ENCODE measurements at places on chromosomes 16 and 17.

GRCh38 chr17:27968206-27968732 is 74.2 kb upstream of the NLK start:
- no peak for DNase-seq

DNA sequence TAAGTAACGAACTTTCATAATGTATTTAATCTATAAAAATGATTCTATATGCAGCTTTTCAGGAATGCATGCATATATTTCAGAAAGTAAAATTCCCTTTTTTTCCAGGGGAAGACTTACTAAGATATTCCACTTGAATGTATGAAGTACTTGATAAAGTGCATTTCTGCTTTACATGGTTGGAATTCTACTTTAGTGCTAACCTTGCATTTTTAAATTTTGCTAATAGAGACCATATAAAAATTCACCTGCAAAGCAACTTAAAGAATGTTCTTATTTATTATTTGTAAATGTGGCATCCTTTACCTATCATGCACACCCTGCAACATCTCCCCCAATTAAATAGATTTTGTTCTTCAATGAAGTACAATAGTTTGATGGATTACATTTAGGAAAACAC is 392.8 kb downstream of the KCNJ2 start:
- DNase-seq, result no peak

DNA sequence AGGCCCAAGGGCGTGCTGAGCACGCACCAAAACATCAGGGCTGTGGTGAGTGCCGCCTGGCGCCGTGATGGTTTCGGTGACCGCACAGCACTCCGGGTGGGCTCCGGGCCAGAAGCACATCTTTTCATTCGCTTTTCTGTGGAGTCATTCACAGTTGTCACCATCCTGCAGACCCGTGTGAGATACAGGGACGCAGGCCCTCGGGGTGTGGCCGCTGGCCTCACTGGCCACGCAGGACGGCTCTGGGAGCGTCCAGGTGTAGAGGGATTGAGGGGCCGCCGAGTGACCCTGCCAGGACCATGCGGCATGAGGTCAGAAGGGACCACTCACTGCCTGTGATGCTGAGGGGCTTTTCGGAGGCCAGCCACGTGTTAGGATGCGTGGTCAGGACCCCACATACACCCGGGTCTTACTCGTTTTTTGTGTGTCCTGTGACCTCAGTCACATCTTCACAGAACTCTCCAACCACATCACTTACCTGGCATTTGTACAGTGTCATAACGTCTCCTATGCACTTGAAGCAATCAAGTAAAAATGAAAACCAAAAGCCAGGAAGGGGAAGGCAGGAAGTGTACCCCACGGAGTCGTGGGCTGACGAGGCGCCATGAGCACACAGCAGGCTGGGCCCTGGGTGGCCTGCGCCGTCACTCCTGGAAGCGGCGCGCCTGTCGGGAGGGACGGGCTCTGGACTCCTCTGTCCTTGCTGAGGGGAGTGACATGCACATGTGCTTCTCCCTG is 7.8 kb downstream of the ACSF3 start:
- DNase-seq, result no peak

GRCh38 chr16:58269526-58269925 is 25.3 kb downstream of the PRSS54 start:
- DNase-seq, result no peak

- DNase-seq, result no peak
These were observed 3.1 kb upstream of the SGCA start for GRCh38 chr17:50162466-50163254.

DNA sequence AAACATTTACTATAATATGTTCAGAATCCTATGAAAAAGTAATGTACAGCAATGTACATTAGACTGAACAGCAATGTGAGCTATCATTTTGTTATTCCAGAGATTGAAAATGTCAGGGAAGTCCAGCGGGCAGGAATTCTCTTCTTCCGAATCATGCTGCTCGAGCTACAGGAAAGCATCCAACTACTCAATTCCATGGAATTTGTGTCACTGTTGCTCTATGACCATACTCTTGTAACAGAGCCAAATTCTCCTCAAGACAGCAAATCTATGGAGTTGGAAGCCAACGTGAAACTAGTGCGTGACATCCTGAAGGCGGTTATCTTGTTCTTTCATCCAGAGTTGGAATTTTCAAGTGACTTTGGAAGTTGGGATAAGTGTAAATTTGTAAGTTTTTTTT is 24.8 kb upstream of the NSRP1 start:
- DNase-seq, result peak; percentile 83

DNA sequence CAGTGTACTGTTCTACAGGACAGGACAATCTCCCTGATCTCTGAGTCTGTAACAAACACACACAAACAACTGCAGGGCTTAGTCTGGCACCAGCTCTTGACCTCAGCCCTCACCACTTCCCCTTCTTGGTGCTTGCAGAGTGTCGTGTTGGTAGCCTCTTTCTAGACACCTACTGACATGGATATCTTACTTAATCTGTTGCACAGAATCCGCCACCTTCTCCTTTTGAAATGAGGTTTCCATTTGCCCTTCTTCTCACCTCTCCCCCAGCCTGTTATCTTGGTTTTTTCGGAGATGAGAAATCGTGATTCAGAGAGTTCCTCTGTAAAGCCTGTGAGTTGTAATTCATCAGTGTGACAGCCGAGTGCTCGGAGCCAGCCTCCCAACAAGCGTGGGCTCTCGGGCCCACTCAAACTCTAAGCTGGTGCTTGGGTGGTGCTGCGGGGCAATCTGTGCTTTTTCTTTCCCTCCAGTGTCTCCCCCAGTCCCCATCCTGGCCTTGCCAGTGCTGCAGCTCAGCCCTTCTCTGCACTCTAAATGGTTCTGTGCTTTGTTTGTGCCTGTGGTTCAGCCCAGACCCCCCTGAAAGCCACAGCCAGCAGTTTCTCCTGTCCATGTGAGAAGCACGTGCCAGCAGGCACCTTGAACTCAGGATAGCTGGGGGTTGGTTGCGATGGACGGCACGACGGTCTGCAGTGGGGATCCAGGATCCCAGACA is 28.1 kb downstream of the KIAA0513 start:
- peak; percentile 42 for DNase-seq

Measured in HFFc6 (cell line).